ENCODE measurements at places on chromosomes 2 and 18.

- no peak for DNase-seq
Measured at GRCh38 chr2:103880081-103880834, 973.7 kb upstream of the POU3F3 start.

GRCh38 chr2:104462731-104463130 is 391.2 kb upstream of the POU3F3 start:
- no peak for DNase-seq

DNA sequence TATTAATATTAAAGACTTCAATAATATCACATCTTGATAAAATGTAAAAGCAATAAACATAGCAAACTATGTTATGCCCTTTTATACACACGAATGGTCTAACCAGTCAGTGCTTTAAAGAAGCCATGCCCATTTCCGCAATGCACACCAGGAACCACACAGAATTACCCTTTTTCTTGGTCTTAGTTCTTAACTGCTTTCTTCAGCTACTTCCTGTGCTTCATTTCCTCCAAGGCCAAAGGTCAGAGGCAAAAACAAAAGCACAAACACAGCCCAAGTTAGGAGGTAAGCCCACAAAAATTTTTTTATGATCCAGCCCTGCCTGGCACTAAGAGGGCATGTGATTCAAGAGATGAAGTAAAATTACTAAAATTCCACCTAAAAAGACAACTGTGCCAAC is 267.2 kb downstream of the FBXO15 start:
- DNase-seq: no peak

- no peak for DNase-seq
Measured at GRCh38 chr2:24833821-24834732, 40.9 kb downstream of the CENPO start.

DNA sequence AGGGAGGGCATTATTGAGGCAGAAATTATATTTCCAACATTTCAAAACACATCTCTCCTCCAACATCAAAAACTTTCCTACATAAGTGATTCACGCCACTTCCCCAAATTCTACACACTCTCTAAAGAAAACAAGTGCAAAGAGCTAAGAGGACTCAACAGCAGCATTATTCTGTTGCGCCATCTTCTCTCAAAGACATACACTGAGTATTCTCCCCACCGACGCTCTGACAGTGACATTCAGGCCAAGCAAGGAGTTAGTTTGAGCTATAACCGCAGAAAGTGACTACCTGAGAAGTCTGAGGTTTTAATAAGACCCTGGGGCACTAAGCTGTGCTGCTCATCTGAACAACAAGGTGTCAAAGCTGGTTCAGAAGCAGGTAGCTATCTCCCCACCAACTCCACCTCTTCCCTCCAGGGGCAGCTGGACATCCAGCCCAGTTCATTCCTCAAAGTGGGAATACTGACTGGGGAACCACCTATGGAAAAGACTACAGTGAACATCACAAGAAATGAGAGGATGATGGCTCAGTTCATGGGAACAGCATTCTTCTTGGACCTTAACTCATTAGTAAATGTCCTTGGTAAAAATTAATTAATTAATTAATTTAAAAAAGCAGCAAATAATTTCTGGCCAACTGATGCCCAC is 309.5 kb upstream of the CCDC68 start:
- no peak for DNase-seq

GRCh38 chr18:69408522-69408921 is 7.8 kb downstream of the DOK6 start:
- no peak for DNase-seq

DNA sequence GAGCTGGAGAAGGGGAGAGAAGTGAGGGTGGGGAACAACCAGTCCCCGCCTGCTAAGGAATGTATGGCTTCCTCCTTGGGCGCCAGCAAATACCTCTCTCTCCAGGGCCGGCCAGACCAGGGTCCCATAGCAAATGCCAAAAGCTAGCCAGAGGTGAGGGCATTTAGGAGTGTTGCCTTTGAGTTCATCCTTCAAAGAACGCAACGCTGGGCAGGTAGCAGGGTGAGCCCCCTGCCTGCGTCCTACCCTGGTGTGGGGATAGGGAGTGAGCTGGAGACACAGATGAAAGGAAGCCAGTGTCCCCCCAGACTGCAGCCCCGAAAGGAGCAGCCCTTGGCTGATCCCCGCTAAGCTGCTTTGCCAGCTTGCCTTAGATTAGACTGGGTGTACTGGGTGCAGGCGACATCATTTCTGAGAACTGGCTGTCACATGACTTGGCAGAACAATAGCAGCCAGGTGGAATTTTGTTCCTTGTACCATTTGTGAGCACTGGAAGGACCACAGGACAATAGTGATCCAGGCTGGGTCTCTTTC is 40.4 kb downstream of the KLHL29 start:
- DNase-seq: no peak

DNA sequence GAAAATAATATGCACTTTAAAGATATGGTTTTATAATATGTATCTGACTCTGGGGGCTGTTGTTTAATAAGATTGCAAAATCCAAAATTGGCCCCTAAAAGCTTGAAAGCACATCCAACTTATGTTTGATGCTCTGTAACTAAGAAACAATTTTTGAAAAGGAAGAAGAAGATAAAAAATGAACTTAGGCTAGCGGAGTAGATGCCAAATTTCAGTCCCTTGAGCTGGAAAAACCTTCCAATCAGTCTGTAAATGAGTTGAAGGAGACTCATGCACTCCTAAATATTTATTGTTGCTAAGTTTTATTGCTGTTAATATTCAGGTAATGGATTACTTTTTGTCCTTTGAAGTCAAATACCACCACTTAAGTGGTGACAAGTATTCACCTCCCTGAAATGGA is 465.0 kb downstream of the ZEB2 start:
- DNase-seq: no peak
